GM13977 (cell line): ENCODE measurements at places on chromosomes 2 and 18.

DNA sequence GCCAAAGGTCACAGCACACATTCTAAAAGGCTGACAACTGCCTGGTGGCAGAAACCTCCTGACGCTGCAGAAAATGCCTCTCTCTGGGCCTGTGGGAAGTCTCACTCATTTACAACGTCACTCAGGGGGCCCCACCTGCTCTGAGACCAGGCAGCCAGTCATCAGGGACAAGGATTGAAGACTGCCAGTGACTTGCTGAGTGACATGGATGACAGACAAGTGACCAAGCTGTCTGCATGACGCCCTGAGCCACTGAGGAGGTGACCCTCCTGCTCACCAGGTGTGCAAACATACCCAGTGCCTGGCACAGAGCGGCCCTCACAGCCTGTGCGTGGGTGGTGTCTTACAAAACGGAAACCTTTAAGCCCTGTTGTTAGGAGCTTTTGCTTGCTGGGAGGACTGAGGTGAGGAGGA, 392.4 kb downstream of the TNS1 start:
- peak; percentile 47 for DNase-seq

- DNase-seq: no peak
Measured at GRCh38 chr2:120564213-120565094, 171.2 kb upstream of the GLI2 start.

GRCh38 chr2:98479959-98480524, 35.4 kb downstream of the INPP4A start:
- DNase-seq: no peak

DNA sequence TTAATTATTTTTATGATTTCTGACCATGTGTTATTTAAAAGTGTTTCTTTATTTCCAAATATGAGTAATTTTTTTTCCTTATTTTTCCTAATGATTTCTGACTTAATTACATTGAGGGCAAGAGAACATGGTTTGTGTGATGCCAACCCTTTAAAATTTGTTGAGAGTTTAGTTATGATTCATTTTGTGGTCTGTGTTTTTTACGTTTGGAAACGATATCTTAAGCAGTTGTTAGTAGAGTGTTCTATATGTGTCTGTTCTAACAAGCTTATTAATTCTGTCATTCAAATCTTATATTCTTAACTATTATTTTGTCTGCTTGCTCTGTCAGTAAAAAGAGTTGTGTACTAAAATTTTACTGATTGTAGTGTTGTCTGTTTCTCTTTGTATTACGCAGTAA, 15.0 kb downstream of the NAB1 start:
- no peak for DNase-seq

GRCh38 chr2:84078471-84078870, 380.6 kb downstream of the SUCLG1 start:
- no peak for DNase-seq

DNA sequence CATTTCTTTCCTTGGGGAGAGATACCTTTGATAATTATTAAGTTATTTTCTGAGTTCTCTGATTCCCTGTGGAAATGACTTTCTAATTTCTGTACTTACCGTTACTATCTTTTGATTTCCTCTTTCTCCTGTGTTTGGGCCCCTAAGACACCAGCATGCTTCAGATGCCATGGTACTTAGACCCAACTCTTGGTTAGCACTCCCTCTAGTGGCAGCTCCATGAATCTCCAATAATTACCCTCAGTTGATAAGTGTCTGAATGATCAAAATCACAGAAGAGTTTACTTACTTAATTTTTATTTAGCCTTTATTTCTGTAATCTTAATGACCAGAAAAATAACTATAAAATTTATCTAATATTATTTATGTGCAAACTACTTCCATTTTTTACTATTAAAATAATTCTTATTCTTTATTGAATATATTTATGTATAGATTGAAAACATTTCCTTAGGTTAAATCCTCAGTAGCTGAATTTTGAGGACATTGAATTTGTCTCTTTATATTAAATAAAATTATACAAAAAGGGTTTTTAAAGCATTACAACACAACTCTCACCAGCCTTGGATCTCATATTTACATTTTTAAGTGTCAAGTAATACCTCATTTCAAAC, 300.4 kb downstream of the KCNS3 start:
- peak; percentile 54 for DNase-seq

GRCh38 chr2:44053456-44053855, 57.7 kb upstream of the LRPPRC start:
- no peak for DNase-seq

GRCh38 chr2:220949466-220949865, 622.6 kb downstream of the EPHA4 start:
- no peak for DNase-seq

DNA sequence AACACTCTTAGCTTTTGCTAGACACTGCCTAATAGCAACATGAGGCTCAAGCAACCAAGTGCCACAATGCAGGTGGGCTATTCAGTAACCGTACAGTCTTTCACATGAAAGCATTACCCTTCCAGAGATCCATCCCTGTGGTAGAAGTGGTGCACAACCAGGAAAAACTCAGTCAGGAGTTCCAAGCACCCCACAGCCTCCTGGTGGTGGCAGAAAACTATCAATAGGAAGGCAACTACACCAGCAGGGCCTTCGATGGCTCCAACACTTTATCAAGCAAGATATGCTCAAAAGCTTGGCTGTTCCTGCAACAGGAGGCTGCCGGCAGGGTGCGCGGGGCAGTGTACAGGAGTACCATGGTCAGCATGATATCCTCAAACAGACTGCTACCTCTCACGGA, 176.1 kb upstream of the DLGAP1 start:
- no peak for DNase-seq

DNA sequence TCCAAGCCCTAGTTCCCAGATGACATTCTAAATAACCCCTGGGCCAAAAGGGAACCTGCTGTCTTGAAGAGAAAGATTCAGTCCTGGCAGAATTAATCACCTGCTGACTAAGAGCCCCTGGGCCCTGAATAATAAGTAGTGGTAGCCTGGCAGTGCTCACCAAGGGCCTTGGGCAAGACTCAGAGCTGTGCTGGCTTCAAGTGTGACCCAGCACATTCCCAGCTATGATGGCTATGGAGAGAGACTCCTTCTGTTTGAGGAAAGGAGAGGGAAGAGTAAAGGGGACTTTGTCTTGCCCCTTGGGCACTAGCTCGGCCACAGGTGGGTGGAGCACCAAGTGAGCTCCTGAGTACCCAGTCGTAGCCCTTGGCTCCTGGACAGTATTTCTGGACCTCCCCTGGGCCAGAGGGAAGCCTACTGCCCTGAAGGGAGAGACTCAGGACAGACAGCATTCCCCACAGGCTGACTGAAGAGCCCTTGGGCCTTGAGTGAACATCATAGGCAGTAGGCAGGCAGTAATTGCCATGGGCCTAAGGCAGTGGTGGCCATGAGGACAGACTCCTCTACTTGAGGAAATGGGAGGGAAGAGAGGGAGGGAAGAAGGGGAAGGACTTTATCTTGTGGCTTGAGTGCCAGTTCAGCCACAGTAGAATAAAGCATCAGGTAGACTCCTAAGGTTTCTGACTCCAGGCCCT, 40.0 kb upstream of the INPP4A start:
- no peak for DNase-seq

DNA sequence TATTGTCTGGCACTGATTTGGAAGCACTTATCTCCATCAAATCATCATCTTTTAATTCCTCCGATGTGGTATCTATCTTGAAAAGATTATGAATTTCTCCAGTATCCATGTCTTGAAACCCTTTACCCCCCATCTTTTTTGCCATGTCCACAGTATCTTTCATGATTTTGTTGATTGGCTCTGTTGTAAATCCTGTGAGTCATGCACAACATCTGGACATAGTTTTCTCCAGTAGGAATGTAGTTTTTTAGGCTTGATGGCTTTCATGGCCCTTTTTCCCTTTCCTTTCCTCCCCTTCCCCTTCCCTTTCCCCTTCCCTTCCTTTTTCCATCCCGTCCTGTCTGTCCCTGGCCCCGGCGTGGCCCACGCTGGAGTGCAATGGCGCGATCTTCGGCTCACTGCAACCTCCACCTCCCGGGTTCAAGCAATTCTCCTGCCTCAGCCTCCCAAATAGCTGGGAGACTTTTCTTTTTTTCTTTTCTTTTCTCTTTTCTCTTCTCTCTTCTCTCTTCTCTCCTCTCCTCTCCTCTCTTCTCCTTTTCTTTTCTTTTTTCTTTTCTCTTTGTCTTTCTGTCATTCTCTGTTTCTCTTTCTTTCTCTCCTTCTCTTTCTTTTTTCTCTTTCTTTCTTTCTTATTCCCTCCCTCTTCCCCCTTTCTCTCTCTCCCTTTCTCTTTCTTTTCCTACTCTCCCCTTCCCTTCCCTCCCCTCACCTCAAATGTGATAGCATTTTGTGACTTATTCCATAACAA, 18.4 kb upstream of the ZNF638 start:
- DNase-seq: no peak

DNA sequence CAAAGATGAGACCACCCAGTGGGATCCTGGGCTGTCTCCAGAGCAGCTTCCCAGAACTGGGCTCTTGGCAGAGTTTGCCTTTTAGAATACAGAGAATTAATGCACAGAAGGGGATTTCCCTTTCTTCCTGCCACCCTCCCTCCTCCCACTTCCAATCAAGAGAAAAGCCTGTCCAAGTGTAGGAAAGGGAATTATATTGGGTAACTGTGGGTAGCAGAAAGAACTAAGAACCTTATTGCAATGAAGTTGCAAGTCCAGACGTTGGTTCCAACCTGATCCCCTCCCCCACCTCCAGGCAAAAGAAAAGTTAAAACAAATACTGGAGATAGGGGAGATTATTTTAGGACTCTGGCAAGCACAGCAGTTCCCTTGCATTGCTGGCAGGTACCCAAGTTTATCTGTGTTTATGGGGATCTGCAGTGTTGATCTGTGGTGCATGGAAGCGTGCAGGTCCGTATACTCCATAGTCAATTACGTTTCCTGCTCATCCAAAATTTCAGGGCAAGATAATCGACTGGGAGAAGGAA, 114.3 kb downstream of the PRKCE start:
- no peak for DNase-seq

DNA sequence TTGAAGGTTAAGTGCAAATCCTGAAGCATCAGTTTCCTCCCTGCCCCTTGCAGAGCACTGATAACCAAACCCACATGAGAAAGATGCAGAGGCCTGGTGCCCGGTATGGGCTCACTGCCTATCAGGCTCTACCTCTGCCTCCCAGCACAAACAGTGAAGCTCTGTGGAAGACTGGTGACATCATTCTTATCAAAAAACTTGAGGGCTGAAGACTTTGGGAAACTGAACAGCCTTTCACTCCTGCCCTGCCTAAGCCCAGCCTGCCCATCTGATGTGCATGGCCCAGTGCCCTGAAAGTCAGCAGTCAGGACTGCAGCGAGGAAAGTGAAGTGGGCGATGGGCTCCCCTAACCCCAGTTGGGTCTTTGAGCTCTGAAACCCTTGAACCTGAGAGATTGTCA, 174.8 kb upstream of the ARL4C start:
- no peak for DNase-seq

DNA sequence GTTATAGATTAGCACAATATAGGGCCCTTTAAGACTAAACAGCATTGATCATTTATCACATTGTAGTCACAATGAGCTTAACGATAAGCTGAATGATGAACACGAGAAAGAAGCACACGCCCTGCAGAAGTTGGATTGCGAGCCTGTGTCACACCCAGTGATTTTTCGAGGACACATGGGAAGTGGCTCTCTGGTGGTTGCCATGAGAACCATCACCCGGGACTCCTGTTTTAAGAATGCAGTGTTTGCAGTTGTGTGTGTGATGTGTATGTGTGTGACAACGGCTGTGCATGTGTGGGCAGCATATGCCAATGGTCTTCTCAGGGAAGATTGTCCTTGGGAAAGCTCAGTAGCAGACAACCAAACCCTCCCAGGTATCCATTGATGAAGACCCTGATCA, 69.2 kb downstream of the PDCL3 start:
- no peak for DNase-seq

DNA sequence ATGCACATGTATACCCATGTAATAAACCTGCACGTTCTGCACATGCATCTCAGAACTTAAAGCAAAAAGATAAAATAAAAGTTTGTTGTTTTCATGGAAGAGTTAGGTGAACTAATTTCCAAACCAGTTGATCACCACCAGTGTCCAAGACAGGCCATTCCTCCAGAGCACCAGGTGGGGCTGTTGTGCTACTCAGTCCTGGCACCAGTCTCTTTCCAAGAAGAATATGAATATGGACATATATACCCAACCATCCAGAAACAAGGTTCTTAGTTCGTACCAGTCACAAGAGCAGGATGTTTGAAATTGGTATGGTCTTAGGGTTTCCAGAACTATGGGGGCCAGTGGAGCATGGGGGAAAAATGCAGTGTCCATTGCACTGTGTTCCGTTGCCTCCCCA, 17.2 kb upstream of the TNP1 start:
- no peak for DNase-seq

DNA sequence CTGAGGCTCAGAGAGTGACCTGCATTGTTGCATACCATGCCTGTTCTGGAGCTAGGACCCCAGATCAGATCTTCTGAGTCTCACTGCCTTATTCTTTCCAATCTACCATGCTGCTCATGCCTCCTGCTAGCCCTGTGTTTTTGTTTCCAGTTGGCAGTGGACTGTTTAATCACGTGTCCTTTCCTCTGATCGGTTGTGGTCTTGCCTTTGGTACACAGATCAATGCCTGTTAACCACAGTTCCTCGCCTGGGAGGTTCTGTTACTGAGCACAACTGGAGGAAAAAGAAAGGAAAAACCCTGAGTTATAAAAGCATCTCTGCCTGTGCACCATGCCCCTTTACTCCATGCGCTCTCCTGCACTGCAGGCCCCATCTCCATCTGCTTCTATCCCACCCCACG, 329.1 kb downstream of the SETBP1 start:
- no peak for DNase-seq

- no peak for DNase-seq
Measured at GRCh38 chr2:219506802-219507526, 7.3 kb upstream of the ASIC4 start.

DNA sequence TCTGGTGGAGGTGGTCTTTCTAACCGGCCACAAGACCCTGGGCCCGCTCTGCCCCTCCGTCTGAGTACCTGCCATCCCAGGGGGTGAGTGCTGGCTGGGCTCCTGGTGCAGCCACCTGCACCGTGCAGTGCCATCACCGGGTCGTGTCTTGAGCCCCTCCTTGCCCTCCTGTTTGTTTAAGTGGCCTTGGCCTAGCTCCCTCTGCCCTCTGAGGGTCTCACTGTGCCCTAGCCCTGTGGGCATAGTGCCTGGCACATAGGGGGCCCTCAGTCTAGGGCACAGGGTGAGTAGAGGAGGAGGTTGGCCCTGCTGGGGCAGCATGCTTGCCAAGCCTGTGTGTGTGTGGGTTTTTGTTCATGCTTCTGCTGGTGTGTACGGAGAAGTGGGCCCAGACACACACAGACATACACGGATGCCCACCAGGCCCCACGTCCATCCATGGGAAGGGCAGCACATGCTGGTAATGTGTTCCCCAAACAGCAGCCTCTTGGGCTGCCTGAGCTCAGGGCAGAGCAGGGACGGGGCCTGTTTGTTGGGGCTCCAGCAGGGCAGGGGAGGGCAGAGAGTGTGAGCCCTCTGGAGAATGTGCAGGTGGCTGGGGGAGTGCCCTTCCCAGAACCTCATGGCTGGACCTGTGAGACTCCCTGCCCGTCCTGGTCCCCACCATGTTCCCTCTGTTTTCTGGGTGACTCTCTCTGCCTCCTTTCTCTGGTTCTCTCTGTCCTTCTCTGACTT, 94.6 kb downstream of the GLI2 start:
- no peak for DNase-seq

DNA sequence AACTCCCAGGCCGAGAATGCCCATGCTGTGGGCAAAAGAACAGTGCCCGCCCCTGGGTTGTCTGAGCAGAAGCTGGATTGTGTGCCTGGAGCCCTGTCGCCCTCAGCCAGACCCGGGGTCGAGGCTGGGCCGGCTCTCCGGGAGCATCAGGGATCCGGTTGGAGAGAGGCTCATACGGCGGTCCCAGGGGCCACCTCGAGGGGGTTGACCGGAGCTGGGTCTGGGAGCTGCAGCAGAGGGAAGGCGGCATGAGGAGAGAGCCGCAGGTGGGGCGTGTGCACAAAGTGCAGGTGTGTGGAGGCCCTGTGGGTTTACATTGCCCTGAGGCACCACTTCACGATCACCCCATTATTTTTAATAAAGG, 39.5 kb downstream of the MBP start:
- DNase-seq: no peak
